ENCODE measurements at places on chromosomes 1 and 21.

- no peak for ATAC-seq
Observed at GRCh38 chr1:27521336-27521831, 31.4 kb upstream of the WASF2 start.

- ATAC-seq: no peak
Observed at GRCh38 chr1:230385158-230385450, 41.0 kb downstream of the PGBD5 start.

- ATAC-seq: no peak
Observed at GRCh38 chr1:203911806-203912205, 50.4 kb downstream of the SNRPE start.

GRCh38 chr1:4561205-4561604 lies 93.2 kb upstream of the AJAP1 start:
- no peak for ATAC-seq

DNA sequence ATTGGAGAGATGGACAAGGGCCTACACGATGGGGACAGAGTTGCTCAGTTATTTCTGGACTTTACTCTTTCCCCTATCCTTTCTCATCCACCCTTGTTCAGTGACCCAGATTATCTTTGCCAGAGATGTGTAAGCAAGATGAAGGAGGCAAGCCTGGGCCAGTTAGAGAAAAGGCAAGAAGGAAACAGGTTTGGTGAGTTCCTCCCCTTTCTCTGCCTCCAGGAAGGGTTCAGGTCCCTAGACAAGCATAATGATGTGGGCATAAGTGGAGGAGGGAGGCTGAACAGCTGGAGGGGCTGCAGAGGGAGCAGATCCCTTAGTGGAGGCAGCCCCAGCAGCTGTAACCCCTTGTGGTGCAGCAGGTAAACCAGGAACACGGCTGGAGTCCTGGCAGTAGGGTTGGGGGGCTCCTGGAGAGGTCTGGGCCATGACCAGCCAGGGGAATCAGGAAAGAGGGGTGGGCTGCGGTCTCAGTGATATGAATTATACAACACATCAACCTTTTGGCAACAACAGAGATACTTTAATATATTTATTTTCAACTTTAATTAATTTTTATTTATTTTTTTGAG lies 9.2 kb upstream of the CDC42 start:
- peak; percentile 75 for ATAC-seq

GRCh38 chr1:231410036-231410612 lies 12.0 kb downstream of the EGLN1 start:
- ATAC-seq: no peak

GRCh38 chr1:39105841-39106765 lies 80.0 kb downstream of the NDUFS5 start:
- peak; percentile 12 for ATAC-seq

- no peak for ATAC-seq
Observed at GRCh38 chr1:63958556-63958955, 184.7 kb downstream of the ROR1 start.

DNA sequence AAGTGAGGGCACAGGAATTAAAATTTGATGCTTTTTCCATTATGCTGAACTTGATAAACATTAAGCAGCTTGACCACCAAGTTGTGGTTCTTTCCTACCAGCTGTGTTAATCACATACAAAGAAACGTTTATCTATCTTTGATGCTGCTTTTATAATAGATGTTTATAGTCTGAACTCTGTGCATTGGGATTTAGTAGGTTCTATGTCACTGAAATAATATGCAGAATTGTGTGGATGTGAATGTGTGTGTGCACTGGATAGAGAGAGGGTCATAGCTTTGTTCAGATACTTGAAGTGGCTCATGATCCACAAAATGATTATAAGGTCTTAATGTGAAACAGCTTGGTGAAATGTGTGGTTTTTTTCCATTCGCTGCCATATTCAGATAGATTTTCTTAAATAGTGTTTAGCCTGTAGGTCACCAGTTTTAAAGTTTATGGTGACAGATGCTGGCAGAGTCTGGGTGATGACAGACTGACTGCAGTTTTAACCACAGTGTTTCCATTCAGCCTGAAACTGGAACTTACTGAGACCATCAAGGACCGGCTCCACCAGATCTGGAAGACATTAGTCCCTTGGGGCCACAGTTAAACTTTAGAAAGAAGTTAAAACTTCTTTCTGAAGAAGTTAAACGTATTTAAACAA lies 10.2 kb downstream of the DDI2 start:
- ATAC-seq: peak; percentile 21

- no peak for ATAC-seq
Observed at GRCh38 chr1:92031281-92032110, 1.7 kb downstream of the EPHX4 start.

GRCh38 chr1:152525080-152525641 lies 10.9 kb downstream of the CRCT1 start:
- peak; percentile 91 for ATAC-seq

DNA sequence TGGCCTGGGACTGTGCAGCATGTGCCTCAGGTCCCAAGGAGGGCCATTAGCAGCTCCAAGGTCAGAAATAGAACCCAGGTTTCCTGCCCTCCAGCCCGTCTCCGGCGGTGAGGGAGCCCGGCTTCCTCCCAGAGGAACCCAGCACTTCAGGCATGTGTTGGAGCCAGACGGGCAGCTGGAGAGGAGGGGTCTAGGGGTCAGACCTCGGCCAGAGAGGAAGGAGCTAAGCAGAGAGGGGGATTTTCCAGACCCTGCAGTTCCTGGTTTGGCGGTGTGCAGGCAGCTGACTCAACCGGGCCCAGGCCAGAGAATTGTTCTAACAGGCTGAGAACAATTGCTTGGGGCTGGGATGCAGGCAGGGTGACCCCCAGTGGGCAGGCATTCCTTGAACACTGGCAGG lies 37.1 kb downstream of the HSPG2 start:
- ATAC-seq: no peak

DNA sequence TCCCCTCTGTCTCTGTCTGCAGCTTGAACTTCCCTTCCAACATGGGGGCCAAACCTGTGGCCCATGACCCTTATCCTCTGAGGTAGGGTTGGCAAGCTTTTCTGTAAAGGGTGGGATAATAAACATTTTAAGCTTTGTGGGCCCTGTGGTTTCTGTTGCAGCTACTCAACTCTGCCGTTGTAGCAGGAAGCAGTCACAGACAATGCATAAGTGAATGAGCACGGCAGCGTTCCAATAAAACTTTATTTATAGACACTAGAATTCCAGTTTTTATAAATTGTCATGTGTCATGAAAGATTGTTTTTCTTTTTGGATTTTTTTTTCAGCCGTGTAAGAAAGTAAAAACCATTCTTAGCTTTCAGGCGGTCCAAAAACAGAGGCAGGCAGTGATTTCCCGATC lies 18.2 kb upstream of the CDK18 start:
- ATAC-seq: no peak

GRCh38 chr1:51664421-51665240 lies 47.7 kb downstream of the OSBPL9 start:
- ATAC-seq: no peak

DNA sequence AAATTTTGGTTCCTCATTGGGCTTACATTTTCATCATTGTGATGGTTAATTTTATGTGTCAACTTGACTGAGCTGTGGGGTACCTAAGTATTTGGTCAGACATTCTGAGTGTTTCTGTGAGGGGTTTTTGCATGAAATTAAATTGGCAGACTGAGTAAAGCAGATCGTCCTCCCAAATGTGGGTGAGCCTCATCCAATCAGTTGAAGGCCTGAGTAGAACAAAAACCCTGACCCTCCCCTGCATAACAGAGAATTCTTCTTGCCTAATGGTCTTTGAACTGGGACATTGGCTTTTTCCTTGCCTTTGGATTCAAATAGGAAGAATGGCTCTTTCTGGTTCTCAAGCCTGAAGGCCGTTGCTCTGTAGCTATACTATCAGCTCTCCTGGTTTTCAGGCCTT lies 59.1 kb upstream of the JUN start:
- ATAC-seq: no peak

DNA sequence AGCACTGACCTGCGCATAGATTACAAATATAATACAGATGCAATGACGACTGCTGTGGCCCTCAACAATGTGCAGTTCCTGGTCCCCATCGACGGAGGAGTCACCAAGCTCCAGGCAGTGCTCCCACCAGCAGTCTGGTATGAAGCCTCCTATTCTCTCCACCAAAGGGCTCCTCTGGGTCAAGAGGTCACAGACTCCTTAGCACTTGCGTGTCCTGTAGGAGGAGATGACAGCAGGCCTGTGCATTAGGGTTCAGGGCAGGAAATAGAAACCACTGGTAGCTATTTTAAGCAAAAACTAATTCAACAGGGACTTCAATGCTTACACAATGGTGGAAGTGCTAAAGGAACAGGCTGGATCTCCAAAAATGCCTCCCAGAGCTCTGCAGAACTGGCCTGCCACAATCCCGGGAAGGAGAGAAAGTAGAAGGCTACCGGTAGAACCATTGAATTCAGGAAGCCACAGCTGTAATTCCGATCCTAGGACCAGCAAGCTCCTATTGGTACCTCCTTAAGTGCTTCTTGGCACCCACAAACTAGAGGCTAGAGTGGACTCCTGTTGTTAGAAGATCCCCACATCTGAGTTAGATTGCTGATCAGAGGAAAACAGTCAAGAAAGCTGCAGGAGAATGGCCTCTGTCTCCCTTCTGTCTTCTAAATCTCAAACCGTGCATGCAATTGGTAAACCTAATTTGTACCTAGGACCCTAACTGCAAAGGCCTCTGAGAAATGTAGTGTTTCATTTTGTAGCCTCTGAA lies 12.7 kb upstream of the DYNLT5 start:
- no peak for ATAC-seq

GRCh38 chr1:31483012-31483946 lies 70.3 kb downstream of the SERINC2 start:
- peak; percentile 97 for ATAC-seq

GRCh38 chr1:91018006-91018405 lies 3.8 kb downstream of the ZNF644 start:
- ATAC-seq: no peak

- no peak for ATAC-seq
Observed at GRCh38 chr1:17263936-17264335, 15.0 kb downstream of the PADI3 start.

DNA sequence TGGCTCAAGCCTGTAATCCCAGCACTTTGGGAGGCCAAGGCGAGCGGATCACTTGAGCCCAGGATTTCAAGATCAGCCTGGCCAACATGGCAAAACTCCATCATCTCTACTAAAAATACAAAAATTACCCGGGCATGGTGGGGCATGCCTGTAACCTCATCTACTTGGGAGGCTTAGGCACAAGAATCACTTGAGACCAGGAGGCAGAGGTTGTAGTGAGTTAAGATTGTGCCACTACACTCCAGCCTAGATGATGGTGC lies 12.0 kb downstream of the PALMD start:
- ATAC-seq: peak; percentile 49

DNA sequence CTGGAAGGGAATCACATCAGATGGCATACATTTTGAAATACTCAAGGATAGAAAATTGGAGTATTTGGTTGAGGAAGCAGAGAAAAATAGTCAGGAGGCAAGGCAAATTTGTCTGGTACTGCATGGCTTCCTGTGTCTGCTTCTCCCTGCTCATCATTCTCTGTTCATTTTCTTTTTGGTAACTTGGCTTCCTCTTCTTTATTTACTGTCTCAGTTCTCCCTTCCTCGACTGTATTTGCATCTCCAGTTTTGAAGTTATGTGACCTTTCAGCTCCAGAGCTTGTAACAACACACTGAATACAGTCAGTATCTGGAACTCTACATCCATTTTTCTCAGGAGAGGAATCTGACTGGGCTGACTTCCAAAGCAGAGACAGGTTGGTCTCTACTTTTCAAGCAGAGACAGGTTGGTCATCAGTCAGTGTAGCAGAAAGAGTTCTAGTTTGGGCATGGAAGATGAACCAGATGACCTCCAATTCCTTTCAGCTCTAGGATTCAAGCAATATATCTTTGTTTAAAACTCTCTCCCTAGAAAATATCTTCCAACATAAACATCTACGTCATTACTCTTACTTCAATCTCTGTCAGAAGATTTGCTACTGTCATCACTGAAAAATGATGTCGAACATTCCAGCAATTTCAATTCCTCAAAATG lies 571.2 kb downstream of the ADGRL2 start:
- ATAC-seq: peak; percentile 18

DNA sequence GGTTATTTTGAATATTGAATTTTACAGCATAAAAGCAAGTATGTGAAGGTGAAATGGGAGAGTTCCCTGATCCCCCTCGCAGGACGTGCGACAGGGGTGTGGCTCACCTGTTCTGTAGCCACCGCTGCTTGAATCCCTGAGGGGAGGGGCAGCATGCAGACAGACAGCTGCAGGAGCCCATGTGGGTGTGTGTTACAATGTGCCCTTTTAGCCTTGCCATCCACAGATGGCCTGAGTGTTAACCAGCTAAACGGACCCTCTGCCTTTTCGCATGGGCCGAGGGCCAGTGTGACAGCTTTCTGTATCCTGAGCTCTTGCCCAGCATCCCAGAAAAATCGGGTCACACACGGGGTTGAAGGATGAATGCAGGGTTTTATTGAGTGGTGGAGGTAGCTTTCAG lies 43.3 kb downstream of the JAM2 start:
- no peak for ATAC-seq

GRCh38 chr21:35395728-35396127 lies 346.6 kb upstream of the RUNX1 start:
- peak; percentile 85 for ATAC-seq

GRCh38 chr1:198232378-198232777 lies 75.6 kb downstream of the NEK7 start:
- ATAC-seq: peak; percentile 53

DNA sequence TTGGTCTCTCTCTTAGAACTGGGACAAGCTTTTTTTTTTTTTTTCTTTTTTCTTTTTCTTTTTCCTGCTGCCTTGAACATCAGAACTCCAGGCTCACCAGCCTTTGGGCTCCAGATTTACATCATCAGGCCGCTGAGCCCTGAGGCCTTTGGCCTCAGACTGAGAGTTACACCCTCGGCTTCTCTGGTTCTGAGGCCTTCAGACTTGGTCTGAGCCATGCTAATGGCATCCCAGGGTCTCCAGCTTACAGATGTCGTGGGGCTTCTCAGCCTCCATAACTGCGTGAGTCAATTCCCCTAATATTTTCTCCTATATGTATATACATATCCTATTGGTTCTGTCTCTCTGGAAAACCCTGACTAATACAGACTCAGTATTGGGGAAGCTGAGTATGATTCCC lies 36.5 kb upstream of the RC3H1 start:
- ATAC-seq: no peak

DNA sequence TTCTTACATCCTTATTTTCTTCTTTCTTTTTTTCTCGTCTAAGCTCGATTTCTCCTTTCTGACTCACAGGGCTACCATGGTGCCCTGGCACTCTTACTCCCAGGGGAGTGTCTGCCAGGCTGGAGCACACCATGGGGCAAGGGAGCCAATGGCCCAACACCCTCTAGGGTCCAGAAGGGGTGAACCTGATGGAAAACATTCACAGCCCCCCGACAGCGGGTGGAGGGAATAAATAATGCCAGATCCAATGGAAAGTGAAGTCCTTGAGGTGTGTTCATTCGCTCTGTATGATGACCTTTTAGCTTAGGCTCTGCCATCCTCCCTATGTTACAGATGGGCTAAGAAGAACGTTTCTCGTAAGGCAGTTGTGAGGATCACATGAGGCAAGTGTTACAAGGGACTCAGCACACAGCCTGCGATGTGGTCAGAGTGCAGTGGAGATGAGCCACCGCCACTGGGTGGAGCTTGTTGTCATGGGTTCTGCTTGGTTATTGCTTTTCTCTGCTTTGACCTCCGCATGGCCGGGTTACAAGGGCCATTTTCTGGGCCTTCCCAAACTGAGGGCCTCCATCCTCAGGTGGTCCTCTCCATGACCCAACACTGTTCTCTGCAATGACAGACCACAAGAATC lies 3.5 kb upstream of the FCMR start:
- ATAC-seq: peak; percentile 22

GRCh38 chr1:65880611-65881010 lies 87.9 kb downstream of the PDE4B start:
- no peak for ATAC-seq

GRCh38 chr1:16318555-16318954 lies 33.7 kb downstream of the FBXO42 start:
- no peak for ATAC-seq
